NCI-H146 (cell line): ENCODE measurements at places on chromosomes 6 and 20.

DNA sequence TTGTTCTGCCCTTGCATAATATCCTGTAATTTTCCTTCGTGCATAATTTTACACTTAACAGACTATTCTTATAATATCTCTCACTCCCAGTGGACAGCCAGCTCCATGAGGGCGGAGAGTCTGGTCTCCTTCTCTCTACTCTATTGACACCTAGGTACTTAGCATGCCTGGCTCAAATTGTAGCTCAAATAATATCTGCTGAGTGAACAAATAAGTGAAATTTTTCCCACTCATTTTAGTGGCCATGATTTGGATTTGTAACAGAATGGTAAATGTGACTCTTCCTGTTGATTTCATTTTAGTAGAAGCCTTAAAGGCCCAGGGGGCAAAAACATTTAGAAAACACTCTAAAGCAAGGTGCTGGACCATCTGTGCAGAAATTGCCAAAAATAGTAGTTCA, 7.8 kb upstream of the DOK5 start:
- no peak for DNase-seq

DNA sequence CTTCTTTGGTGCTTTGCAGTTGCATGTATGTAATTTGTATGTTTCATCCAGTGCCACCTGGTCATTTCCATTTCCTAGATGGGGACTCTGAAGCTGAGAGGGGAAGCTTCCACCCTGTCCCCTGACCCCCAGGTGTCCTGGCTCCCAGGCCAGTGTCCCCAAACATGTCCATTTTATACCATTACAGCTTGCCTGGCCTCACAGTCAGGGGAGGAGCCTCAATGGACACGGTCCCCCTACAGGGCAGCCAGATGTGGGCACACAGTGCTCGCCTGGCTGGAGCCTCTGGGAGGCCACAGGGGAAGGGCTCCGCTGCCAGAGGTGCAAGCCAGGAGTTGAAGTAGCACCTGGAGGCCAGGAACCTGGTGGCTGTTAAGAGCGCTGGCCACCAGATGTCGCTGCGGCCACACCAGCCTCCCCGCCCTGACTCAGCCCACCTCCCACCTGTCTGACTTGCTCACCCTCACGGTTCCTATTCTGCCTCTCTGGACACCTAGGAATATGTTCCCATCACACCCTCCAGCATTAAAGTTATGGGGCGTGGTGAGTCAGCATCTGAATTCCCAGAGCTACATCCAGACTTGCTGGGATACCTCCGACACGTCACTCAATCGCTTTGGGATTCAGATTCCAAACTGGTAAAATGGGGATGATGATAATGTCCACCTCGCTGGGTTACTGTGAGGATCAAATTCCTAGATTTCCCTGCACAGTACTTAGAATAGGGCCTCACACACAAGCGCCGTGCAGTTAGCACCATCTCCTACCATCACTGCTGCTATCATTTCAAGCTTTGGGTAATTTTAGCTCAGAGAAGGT, 107.4 kb downstream of the SULF2 start:
- DNase-seq, result peak; percentile 62

- DNase-seq, result peak; percentile 10
Observed at GRCh38 chr6:4883298-4883697, 107.1 kb downstream of the CDYL start.

DNA sequence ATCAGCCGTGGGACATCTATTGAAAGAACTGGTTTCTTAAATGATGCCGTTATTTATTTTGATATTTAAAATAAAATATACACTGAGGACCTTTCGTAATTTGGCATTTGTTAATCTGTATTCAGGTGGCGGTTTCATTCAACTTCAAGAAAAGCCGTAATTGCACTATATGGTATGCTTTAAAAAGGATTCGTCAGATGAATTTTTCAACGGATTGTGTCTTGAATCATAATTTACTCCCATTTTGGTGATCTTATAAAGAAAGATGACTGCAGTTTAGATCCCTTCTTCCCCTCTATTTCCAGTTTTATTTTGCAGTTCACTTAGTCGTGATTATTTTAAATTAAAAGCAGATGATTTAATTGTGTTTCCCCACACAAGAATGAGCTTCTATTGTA, 761 bp downstream of the KLHL32 start:
- no peak for DNase-seq

DNA sequence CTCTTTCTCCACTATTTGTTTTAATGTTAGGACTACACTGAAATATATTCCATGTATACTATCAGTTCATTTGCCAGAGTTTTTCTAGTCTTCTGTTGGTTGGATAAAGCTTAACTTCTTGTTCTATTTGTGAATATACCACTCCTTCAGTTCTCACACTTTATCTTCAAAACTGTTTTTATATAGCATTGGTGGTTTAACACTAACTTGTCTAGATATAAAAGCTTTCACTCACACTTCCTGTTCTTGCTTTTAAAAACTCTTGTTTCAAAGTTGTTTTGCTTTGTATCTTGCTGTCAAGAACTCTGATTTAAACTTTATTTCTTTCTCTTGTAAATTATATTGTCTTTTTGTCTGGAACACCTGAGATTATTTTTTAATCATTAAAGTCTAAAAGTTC, 226.8 kb upstream of the TENT5A start:
- no peak for DNase-seq
